ENCODE measurements at places on chromosomes 2 and 18.

- no peak for DNase-seq
These were observed 71.9 kb upstream of the CCDC68 start for GRCh38 chr18:55031164-55031563.

DNA sequence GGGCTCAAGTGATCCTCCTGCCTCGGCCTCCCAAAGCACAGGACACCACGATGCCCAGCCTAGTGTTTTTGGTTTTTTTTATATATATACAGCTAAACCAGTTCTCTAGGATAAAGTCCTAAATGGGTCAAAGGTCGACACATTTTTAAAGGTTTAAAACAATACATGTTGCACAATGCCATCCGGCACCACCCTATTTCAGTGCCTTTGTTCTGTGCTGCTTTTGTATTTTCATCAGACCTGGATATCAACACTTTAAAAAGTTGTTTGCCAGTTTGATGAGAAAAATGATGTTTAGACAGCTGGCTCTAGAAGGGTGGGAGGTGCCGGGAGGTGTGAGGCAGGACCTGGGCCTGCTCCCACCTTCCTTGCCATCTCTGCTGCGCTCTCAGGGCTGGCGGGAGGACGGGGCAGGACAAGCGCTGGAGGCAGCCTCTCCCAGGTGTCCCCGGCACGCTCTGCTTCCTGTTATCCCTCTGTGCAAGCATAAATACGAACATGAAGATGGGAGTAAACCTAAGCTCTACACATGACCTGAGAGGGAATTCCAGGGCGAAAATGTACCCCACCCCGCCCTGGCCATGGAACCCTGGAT, 103.7 kb downstream of the HS6ST1 start:
- no peak for DNase-seq

DNA sequence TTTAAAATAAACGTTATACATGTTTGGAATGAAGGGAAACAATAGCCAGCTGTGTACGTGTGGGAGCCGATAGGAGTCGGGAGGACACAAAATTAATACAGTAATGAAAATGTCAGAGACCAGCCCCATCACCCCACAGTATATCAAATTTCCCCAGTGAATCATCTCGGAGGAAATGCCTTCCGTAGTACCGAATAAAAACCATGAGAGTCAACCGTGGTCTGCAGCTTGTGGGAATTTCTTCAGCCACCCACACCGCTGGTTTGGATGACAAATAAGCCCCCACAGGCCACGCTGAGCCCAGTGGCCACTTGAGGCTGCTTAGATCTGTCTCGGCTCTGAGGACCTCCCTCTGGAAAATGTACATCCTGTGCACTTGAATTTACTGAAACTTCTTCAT, 133.7 kb downstream of the COL6A3 start:
- DNase-seq, result no peak

- DNase-seq, result no peak
These were observed 401.4 kb upstream of the MYT1L start for GRCh38 chr2:2732331-2733119.

- no peak for DNase-seq
These were observed 85.0 kb downstream of the VSNL1 start for GRCh38 chr2:17625446-17625845.

DNA sequence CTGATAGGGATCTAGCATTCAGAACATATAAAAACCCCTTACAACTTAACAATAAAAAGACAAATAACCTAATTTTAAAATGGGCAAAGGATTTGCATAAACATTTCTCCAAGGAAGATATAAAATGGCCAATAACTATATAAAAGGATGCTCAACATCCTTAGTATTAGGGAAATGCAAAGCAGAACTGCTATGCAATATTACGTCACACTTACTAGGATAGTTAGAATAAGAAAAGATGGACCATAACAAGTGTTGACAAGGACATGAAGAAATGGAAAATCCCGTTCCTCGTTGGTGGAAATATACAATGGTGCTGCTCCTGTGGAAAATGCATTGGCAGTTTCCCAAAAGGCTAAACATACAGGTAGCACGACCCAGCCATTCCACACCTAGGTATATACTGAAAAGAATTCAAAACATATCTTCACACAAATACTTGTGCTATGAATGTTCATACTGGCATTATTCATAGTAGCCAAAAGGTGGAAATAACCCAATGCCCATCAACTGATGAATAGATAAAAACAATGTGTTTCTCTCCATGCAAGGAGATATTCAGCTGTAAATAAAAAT, 48.2 kb upstream of the REV1 start:
- DNase-seq, result no peak

DNA sequence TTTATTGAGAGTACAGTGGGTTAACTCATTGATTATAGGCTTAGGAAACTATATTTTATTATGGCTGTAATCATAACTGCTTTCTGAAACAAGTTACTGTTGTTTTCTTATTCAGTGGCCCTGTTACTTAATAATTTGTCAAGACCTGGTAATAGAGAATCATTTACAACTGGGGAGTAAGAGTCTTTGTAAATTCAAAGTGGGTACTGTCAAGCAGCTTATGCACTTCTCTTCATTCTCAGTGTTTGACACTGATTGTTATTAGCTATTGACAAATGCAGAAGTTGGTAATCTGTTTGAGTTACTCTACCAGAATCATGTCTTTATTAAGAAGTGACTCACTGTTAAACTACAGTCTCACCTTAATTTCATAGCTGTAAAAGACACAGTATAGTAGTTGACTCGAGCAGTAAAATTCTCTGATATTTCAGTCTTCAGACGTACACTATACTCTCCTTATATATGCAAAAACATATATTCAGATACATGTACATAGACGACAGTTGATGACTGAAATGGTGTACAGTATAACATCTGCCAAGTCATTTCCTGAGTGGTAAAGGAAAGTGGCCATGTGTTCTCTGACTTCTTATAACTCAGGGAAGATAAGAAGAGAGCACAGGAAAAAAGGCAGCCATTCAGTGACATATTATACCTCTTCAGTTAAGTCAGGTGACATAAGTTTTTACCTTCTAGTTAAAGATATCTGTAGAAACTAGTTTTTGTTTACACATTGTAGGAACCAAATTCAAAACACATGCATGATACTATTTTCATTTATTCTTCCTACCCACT, 36.0 kb upstream of the TTC27 start:
- no peak for DNase-seq

DNA sequence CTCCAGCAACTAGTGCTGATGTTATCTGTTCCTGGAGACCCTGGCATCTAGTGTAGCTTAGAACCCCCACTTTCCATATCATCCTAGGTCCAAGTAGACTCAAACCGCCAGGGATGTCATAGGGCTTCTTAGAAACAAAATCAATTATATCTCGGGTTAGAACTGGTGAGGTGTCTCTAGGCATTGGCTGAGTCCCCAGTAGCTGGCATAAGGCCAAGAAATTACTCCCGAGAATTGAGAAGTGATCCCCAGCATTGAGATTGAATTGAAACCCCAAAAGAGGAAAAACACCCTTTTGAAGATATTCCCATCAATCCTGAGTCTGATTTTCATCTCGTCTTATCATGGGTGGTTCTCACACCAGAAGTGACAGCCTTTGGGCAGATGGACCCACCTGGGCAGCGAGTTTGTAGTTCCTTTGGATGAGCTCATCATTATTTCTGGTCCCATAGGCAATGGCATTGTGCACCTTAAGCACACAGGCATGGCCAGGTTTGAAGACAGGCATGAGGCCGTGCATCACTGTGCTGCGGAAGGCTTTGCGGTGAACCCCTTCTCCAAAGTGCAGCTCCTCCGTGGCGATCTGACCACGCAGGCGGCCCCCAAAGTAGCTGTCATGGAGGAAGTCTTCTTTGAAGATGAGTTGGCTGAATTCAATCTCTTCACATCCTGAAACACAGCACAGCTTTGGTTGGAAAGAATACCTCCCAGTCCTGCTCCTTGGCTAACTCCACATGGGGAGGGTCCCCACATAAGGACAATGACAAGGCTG, 112.2 kb downstream of the ALPK2 start:
- DNase-seq, result no peak

DNA sequence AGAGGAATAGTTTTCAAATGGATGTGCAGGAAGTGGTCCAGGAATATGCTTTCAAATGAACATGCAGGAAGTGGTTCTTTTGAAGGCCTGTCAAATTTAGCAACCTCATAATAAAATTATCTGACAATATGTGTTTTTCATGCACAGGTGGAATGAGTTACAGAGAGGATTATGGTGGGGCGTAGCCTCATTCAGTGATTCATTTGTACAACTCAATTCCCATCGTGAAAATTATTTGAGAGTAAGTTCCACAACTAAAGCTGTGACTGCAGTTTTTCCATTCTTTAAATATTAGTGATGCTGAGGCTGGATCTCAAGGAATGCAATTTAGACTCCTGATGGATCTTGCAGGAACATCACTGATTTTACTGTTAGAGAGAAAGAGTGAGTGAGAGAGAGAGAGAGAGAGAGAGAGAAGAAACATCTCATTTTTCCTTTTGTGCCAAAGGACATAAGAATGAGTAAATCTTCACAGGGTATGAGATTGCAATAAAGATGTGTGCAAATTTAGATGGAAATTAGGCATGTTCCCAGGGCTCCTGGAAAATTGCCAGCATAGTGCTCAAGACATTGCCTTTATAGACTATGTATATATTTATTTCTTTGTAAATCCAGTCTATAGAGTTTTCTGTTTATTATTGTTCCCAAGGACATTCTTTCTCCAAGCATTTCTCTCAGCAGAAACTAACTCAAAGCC, 394.9 kb upstream of the ZEB2 start:
- no peak for DNase-seq

All from cerebellar cortex (tissue), 1 donor.